Activated CD4-positive, alpha-beta T cell treated with anti-CD3 and anti-CD28 coated beads, Interleukin-2, amount 10 ng/mL, durations not matched to agents 24 days and 14 days (primary cell): ENCODE measurements at places on chromosomes 5 and 9. TPM values are rescaled to one million over a fixed set of nuclear protein-coding genes. Genes with fewer than 3 reads are reported as not detected.
A peak's percentile ranks its signal among the peaks of the same experiment; 100 is the strongest.

DNA sequence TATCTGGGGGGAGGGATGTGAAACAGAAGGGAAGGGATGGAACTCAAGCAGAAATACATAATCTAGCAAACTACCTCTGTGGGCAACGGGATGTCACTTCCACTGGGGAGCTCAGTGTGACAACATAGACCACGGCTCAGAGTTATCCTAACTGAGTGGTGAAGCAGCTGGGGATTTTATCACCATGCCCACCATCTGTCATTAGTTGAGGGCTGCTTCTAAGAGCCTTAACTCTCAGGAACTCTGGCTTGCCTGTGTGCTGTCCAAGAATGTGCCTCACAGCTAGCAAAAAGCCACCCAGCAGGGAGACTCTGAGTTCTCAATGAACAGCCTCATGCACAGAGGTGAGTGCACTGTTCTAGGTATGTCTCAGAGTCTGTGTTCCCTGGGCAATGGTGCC is 90.6 kb upstream of the CXCL14 start:
- no peak for DNase-seq

GFRA3 gene
- total RNA-seq, result not detected in 2 replicates

GRCh38 chr5:149735066-149735465 is 5.0 kb downstream of the PPARGC1B start:
- no peak for DNase-seq

GRCh38 chr5:91211997-91212713 is 171.0 kb downstream of the ARRDC3 start:
- DNase-seq, result no peak

TMEM8B gene
- 2.0 and 2.3 TPM in 2 replicates for total RNA-seq

INSL6 gene
- total RNA-seq, result not detected in 2 replicates

DNA sequence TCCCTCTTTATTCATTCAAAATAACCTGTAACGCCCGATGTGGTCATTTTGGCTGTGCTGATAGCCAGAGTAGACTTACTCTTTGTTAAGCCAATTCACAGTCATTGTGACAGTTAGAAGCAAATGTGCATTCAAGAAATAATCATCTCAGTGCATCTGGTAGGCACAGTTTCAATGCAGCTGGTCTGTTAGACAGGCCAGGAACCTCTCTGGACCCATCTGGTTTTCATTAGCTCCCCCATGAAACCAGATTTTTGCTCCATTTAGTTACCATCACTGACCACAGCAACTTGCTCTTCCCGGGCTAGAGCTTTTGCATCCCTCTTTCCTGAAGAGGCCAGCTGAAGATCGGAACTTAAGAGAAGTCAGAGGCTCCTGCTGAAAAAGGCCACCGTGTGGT is 284.2 kb downstream of the NSG2 start:
- no peak for DNase-seq

- no peak for DNase-seq
Observed at GRCh38 chr9:70829591-70830265, 291.7 kb downstream of the TRPM3 start.

ZNF879 gene
- 2.7 and 3.8 TPM in 2 replicates for total RNA-seq

ITGA2 gene
- total RNA-seq, result 3.5 and 3.9 TPM in 2 replicates

DNA sequence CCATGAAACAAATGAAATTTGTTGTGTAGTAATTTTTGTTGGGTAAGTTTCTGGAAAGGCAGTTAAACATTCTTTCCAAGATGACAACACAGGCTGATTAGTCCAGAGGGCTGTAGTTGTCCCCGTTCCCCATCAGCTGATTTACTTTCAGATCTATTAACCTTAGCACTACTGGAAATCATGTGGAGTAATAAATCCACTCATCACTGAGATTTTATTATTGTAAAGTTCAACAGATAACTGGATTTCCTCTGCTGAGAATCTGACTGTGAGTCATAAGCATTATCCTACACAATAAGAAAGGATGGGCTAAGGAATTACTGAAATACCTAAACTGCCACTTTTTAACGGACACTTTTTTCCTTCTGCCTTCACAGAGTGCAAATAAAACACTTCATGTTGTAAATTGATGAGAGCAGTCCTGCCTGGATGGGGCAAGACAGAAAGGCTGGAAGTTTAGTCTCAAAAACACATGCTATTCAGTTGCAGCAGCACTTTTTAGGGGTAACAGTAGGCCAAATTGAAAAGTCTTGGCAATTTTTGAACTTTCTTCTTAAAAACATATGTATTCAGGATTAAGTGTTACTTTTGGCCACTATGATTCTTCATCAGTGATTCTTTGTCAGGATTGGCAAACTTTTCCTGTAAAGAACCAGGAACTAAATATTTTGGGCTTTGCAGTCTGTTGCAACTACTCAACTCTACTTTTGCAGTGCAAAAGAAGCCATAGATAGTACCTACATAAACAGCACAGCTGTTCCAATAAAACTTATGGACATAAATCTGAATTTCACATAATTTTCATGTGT is 7.0 kb downstream of the STOM start:
- no peak for DNase-seq

OTP gene
- total RNA-seq, result not detected in 2 replicates

GRCh38 chr9:79911724-79912123 is 340.0 kb downstream of the TLE4 start:
- DNase-seq, result no peak

MAMDC2 gene
- not detected in 2 replicates for total RNA-seq

CARTPT gene
- not detected in 2 replicates for total RNA-seq

GRCh38 chr5:58153255-58153654 is 306.6 kb downstream of the PLK2 start:
- no peak for DNase-seq

DNA sequence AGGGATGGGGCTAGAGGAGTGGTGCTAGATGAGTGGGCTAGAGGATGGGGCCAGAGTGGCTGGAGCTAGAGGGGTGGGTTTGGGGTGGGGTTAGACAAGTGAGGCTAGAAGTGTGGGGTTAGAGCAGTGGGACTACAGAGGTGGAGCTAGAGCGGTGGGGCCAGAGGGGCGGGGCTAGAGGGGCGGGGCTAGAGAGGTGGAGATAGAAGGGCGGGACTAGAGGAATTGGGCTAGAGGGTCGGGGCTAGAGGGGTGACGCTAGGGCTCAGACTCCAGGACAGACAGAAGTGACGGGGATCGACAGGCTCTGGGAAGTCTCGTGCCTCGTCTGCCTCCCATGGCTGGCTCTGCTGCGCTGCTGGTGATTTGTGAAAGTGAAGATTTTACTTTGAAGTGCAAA is 31.0 kb upstream of the TENT4A start:
- DNase-seq, result no peak

DNA sequence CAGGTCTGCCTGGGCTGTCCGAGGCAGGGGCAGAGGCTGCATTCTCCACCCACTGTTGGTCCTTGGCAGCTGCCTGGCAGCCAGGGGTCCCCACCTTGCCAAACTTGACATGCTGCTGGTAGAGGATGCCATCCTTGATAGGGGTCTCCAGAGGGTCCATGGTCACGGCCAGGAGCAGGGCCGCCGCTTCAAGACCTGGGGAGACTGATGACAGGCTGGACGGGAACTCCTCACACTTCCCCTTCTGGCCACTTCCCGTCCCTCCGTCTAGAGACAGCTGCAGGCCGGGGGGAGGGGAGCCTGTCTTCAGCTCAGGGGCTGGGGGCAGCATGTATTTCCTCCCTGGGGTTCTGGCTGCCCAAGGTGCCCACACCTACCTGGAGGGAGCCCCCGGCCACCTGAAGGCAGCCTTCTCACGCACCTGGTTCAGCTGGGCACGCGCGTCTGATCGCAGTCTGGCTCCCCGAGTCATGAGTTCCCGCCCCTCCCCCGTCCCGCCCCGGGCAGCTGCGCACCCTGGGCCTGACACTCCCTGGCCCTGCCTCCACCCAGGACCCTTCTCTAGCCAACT is at the start of gene DOK3:
Gene DOK3, minus strand, starts transcription at position 446 of the 571 bp plus-strand sequence. Its CDS starts 286 bp downstream, at position 160.
- DNase-seq, result no peak

DNA sequence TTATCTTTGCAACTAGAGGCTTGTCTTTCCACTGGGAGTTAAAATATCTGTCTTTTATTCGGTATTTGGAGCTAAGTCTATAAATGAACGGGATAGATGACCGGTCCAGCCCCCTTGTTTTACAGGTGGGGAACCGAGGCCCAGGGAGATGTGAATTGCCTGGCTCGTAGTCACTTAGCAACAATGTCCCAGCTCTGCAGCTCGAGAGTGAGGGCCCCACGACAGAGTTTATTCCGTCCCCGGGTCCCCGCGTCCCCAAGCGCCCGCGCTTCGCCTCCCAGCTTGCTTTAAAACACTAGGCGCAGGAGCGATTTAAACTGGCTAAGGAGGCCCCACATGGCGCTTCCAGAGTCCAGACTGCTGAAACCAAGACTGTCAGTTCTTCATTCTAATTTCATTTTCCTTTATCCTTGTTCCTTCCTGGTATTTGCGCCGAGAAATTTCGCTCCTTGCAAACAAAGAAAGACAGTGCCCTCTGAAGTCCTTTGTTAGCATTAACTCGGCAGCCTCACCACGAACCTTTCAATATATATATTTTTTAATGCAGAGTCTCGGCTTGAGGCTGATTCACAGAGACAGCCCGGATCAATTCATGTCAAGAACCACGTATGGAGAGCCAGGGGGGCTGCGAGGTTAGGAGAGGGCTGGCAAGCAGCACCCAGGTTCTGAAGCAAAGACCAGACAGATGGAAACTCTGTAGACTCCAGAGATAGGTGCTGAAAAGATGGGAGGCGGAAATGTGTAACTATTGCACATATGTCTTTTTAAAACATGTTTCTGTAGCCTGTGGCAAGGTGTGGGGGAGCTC is 1.4 kb upstream of the ENC1 start:
- peak; percentile 69 for DNase-seq

GRCh38 chr5:149433524-149434131 is 54.5 kb upstream of the IL17B start:
- no peak for DNase-seq

GRCh38 chr9:97473717-97474116 is 27.7 kb upstream of the TMOD1 start:
- DNase-seq, result peak; percentile 43

DNA sequence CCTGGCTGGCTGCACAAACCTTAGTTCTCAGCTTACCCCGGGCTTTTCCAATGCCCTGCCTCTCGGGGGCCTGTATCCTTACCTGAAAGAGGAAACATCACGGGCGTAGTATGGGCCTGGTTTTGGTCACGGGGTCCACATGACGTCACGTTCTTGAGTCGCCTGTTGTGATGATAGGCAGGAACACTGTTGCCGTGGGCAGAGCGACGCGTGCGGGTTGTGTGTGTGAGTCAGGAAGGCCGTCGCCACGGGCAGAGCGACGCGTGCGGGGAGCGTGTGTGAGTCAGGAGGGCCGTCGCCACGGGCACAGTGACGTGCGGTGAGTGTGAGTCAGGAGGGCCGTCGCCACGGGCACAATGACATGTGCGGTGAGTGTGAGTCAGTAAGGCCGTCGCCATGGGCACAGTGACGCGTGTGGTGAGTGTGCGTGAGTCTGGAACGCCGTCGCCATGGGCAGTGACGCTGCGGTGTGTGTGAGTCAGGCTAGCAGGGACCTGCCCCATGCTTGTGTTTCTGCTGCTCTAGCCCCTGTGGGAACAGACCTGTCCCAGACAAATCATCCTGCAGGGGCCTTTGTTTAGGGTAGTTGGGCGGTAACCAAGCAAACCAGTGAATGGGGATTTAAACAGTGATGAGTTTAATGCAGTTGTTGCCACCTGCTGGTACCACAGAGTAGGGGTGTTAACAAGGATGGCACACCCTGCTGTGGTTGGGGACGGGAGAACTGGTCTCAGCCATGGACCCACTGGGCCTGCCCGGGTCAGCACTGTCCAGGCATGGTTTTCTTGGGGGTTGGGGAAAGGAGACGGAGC is 19.8 kb downstream of the TRIP13 start:
- peak; percentile 77 for DNase-seq

GRCh38 chr5:60738461-60738860 is 38.5 kb upstream of the DEPDC1B start:
- DNase-seq, result no peak

DNA sequence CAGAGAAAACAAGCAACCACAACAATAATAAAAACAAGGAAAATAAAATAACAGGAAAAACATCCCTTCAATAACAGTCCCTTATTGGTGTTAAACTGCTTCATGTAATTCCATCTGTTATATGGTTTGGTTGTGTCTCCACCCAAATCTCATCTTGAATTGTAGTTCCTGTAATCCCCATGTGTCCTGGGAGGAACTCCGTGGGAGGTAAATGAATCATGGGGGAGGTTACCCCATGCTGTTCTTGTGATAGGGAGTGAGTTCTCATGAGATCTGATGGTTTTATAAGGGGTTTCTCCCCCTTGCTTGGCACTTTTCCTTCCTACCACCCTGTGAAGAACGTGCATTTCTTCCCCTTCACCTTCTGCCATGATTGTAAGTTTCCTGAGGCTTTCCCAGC is 369.8 kb downstream of the TMEM232 start:
- DNase-seq, result no peak

GRCh38 chr9:131045300-131046092 is 36.5 kb downstream of the LAMC3 start:
- peak; percentile 66 for DNase-seq

GRCh38 chr9:29822458-29822857 is 2249.2 kb upstream of the C9orf72 start:
- DNase-seq, result no peak
